ENCODE measurements at places on chromosomes 16 and 17. TPM values are rescaled to one million over a fixed set of nuclear protein-coding genes. Genes with fewer than 3 reads are reported as not detected.

The RAB34 gene
- 63.5 TPM for total RNA-seq

The PRDM7 gene
- total RNA-seq = not detected

DNA sequence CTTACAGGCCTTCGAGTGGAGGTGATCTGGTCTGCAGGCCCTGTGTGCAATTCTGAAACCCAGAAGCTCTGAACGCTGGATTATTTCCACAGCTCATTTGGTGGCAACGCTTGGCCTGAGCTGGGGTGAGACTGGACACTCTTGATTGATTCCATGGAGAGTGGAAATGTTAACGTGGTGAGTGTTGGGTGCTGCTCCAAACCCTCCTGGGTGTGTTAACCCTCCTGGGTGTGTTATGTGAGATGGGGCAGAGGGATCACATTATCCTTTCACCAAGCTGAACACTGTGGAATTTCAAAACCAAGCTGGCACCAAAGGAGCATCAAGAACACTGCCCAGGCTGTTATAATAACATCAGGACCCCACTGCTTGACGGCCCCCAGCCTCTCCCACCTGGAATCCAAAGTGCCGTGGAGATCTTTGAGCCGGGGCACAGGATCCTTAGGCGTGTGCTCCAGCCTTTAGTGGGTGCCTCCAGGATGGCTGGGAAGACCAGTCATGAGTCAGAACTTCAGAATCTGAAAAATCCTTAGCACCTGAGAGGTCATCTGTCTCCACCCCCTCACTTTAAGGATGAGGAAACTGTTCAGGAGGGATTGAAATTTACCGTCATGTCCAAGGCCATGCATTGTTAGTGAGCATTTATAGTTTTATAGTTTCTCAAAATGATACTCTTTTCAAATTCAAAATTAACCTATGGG, 75.0 kb downstream of the RPTOR start:
- no peak for DNase-seq

GRCh38 chr16:88013766-88014251, 62.6 kb downstream of the BANP start:
- no peak for DNase-seq

DNA sequence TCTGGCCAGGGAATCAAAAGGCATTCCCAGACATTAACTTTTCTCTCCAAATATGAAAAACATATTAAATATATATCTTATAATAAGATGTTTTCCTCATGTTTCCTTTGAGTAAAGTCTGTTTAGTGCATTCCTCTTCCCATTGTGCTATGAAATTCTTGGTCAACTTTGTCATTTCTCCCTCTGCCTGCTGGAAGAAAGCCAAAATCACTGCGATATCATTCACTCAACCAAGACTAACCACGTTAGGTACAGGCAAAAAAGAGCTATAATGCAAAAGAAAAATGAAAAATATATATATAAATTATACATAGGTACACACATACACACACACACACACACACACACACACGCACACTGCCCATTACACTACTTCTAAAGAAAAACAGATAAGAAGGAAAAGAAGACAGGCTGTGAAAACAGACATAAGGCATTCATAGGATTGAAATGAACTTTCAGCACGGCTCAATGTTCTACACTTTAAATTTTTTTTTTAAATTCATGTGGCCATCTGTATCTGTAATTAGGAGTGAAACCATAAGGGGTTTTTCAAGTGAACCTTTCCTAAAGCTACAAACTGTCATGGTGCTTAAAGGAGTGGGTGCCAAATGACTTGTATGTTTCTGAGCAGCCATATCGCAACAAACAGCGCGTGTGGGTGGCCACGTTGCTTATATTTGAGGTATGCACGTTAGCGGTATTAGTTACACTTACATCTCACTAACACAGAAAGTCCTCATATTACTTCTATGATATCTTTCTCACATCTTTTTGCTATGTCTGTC, 71.6 kb upstream of the PSMD7 start:
- DNase-seq = no peak

GRCh38 chr16:8641671-8642070, 20.2 kb downstream of the METTL22 start:
- DNase-seq = no peak

GRCh38 chr17:14156689-14157088, 80.0 kb downstream of the CDRT15 start:
- no peak for DNase-seq
